Common myeloid progenitor, CD34-positive (primary cell): ENCODE measurements at places on chromosomes 2 and 18.

GRCh38 chr2:1993711-1994682, 249.7 kb upstream of the PXDN start:
- DNase-seq: no peak

DNA sequence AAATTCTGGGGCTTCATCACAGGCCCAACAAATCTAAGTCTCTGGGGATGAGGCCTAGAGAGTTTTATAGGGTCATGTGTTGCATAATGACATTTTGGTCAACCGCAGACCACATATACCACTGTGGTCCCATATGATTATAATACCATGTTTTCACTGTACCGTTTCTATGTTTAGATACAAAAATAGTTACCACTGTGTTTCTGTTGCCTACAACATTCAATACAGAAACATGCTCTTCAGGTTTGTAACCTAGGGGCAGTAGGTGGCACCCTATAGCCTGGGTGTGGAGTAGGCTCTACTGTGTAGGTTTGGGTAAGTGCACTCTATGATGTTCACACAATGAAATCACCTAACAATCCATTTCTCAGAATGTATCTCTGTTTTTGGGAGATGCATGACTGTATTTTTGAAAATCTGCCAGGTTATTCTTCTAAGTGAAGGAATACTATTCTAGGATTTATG, 485.2 kb downstream of the PTPRM start:
- peak; percentile 90 for DNase-seq

DNA sequence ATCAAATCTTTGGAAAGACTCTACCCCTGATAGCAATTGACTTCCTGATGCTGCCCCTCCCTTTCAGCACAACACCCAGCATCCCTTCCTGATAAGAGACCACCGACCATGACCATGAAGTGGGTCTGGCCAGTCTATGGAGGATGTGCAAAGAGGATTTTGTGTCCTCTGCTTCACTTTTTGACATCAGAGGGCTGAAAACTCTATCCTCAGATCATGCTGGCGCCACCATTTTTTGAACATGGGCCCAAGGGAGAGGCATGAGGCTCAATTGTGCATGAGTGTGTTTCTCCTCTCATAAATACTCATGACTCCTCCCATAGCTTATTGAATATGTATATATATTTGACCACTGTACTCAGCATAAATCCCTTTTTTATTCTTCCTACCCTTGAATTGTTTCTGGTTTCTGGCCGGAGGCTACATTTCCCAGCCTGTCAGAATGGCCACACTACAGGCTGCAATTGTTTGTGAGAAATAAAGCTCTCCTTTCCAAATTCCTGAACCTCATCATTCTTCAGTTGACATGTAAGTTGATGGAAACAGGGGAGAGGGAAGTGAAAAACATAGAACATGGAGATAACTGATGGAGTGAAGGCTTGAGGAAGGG, 314.1 kb downstream of the MYCN start:
- no peak for DNase-seq

DNA sequence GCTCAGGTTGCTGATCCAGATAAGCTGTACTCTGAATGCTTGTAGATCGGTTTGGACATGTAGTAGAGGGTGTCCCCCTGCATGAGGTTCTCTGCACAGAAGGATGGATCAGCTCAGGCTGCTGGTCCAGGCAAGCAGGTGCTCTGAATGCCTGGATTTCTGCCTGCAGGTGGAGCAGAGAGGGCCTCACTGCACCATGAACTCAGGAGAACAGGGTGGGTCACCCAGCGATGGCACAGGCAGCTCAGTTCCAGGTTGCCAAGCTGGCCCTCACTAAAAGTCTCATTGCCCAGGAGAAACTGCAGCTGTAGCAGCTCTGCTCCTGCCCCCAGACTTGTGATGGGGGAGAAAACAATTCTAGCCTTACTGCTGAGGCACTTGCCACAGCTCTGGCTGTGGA, 491.8 kb downstream of the XIRP2 start:
- no peak for DNase-seq
